ENCODE measurements at places on chromosomes 12 and 14.

GRCh38 chr12:103802586-103802886 lies 38.5 kb downstream of the NT5DC3 start:
- DNase-seq, result no peak

DNA sequence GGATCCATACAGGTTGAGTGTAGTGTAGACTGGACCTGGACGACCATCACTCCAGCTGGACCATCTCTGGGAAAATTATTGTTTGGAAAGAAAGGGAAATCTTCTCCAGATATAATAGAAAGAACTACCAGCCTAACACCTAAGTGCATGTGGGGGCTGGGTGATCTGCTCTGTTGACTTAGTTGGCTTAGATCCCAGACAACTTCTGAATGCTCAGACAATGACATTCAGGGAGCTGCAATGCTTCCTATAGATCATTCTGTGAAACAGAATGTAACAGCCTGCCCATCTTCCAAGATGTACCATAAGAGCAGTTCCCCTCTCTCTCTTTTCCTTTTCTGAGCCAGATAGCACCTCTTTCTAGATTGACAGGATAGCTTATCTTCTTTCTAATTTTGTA lies 572.8 kb upstream of the STXBP6 start:
- peak; percentile 88 for DNase-seq

- DNase-seq, result peak; percentile 32
Measured at GRCh38 chr12:120012067-120012621, 23.1 kb downstream of the BICDL1 start.

DNA sequence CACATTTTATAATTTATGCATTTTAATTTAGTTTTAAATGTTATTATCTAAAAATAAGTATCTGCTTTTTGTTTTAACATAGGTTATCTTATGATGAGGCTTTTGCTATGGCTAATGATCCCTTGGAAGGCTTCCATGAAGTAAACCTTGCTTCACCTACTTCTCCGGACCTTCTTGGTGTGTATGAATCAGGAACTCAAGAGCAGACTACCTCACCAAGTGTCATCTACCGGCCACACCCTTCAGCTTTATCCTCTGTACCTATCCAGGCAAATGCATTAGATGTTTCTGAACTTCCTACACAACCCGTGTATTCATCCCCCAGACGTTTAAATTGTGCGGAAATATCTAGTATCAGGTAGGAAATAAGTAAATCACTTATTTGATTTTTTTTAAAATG lies 16.6 kb downstream of the RAB3IP start:
- no peak for DNase-seq

DNA sequence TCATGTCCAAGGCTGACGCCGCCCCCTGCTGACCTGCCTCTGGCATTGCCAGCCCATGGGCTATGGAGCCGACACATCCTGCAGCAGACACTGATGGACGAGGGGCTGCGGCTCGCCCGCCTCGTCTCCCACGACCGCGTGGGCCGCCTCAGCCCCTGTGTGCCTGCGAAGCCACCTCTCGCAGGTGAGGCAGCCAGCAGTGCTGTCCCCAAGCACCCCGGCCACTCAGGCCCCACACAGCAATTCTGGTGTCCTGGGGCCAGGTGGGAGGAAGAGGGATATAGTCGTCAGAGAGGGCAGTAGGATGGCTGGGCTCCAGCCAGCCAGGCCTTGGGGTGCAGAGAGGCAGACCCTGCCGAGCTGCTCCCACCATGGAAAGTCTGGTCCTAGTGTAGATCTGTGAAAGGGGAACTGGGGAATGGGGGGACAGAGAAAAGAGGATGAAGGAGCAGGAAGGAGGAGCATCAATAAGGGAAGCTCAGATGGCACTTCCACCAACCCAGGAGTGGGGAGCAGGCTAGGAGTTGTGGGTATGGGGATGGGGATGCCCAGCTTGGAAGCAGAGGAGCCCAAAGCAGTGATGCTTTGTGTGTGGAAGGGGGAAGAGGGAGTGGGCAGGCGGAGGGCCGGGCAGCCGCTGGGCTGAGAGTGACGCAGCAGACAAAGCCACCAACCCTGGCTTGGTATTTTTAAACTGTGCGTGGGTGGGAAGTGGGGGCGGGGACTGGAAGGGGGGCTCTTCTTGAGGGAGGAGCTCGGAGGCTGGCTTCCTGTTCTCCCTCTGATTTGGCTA lies 4.7 kb downstream of the NAB2 start:
- DNase-seq, result no peak

GRCh38 chr14:47961634-47962033 lies 286.2 kb upstream of the MDGA2 start:
- no peak for DNase-seq

- no peak for DNase-seq
Measured at GRCh38 chr14:61671082-61671481, 24.2 kb upstream of the HIF1A start.

GRCh38 chr12:14430394-14430986 lies 65.0 kb downstream of the ATF7IP start:
- no peak for DNase-seq

DNA sequence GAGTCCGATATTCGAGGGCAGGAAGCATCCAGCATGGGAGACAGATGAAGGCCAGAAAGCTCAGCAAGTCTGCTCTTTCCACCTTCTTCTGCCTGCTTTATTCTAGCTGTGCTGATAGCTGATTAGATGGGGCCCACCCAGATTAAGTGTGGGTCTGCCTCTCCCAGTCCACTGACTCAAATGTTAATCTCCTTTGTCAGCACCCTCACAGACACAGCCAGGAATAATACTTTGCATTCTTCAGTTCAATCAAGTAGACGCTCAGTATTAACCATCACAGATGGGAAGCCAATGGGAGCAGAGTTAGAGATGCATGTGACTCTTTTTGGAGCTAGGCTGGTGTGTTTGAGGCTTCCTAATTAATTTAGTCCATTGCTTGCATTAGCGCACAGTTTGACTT lies 17.0 kb downstream of the C12orf75 start:
- no peak for DNase-seq

DNA sequence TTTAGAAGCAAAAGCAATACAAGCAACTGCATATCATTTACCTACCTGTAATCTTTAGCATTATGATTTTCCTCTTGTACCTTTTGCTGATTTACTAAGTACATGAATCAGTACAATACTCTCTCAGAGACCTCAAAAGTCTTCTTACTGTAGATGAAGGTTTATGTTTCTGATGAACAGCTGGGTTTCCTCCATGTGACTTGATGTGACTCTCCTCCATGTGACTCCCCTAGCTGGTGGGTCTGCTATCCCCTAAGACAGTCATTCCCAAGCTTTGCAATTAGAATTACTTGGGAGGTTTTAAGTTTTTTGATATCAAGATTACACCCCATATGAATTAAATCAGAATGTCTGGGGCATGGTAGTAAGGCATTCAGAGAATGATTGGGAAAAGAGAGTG lies 32.0 kb upstream of the ABCC9 start:
- no peak for DNase-seq

- no peak for DNase-seq
Measured at GRCh38 chr14:22847661-22848341, 11.4 kb downstream of the MMP14 start.

DNA sequence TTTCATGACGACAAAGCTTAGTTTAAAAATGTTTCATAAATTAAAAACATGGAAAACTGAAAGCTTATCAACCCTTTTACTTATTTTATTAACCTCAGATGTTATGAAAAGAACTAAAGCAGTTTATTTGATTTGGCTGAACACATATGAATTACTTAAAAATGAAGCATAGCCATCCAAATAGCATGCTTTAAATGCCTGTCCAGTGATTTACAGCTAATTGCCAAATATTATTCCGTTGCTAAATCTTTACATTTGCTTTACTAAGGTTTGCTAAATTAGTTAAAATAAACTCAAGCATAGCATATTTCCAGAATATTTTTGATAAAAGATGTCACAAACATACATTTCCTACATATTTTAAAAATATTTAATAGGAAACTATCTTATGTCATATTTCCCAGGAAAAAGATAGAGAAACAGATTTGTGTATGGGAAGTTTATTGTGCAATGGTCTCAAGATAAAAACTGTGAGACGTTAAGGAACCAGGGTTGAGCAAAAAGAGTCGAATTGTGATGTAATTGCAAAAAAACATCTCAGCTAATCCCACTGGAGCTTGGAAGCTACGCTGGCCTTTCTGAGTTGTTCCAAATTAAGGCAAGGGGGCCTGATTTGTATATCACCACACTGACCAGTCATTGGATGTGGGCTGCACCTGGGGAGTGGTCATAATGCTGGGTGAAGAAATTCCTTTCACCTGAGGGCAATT lies 25.8 kb downstream of the GPR135 start:
- DNase-seq, result no peak

- DNase-seq, result no peak
Measured at GRCh38 chr12:105567061-105567460, 236.6 kb downstream of the C12orf75 start.

- DNase-seq, result no peak
Measured at GRCh38 chr12:13788626-13789025, 192.8 kb downstream of the GRIN2B start.

DNA sequence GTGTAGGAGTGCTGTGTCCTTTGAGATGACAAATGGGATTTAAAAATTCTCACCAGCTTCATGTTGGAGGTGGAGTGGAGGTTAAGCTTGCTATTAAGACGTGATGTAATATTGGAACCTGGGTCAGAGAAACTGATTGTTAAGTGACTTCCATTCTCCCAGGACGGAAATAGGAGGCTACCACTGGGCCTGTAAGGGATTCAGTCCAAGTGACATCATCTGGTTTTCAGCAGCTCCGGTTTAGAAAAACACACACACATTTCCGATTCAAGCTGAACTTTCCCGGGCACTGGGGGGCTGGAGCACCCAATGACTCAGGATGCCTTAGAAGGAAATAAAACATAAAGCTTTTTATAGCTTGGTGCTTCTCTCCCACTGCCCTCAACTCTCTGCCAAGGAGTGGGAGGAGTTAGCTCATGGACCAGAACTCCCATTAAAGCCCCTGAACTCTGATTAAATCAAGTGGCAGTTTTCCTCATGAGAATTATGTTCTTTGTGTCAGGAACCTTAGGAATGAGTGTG lies 12.4 kb downstream of the CALM1 start:
- DNase-seq, result no peak

DNA sequence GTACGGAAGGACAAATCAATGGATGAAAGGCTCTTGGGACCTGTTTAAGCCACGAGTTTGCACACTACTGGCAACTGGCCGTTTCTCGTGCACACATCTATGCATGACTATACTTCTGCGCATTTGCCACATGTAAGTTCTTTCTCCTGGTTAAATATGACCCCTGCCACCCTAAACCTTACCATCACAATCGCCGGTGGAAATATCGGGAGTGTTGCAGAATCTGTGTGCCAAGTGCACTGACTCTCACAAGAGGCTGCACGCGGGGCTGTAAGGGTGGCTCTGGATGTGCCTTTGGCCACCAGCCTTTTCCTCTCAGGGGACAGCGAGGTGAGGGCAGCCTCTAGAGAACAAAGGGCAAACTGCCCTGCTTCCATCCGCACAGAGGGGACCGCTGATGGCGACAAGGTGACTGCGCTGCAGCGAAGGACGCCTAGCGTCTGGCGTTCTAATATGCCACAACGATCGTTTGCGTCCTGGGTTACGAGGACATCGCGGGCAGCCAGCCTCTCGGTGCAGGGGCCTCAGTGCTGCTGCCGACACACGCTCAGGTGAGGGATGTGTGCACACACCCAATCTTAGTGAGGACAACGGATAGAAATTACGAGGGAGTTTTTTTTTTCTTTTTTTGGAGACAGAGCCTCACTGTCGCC lies 232.2 kb downstream of the PCNX1 start:
- no peak for DNase-seq

GRCh38 chr14:89378119-89378518 lies 38.9 kb downstream of the FOXN3 start:
- no peak for DNase-seq

GRCh38 chr12:117876436-117876816 lies 92.4 kb downstream of the KSR2 start:
- DNase-seq, result no peak
